Stimulated activated naive CD8-positive, alpha-beta T cell treated with anti-CD3 and anti-CD28 coated beads, Interleukin-15, amount 100 ng/mL, for 72 hours (primary cell): ENCODE measurements at places on chromosomes 1 and 21.

- DNase-seq: no peak
Measured at GRCh38 chr1:95067568-95067967, 5.2 kb downstream of the ALG14 start.

GRCh38 chr1:45370575-45370974 lies 30.3 kb upstream of the MUTYH start:
- no peak for DNase-seq

DNA sequence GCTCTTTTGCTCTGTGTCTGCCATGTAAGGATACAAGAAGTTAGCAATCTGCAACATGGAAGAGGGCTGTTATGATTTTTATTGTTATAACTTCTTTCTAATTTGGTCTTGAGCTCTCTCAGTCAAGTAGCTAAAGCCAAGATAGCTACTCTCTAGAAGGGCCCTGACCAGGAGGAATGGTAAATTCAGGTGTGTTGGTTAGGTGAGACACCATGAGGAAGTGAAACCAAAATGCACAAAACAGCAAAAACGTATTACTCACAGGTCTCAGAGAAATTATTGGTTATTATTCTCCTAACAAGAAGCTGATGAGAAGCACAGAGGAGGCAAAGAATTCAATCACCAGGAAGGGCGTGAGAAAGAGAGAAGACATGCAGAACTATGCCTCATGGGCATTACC lies 51.8 kb upstream of the INSL5 start:
- DNase-seq: no peak

DNA sequence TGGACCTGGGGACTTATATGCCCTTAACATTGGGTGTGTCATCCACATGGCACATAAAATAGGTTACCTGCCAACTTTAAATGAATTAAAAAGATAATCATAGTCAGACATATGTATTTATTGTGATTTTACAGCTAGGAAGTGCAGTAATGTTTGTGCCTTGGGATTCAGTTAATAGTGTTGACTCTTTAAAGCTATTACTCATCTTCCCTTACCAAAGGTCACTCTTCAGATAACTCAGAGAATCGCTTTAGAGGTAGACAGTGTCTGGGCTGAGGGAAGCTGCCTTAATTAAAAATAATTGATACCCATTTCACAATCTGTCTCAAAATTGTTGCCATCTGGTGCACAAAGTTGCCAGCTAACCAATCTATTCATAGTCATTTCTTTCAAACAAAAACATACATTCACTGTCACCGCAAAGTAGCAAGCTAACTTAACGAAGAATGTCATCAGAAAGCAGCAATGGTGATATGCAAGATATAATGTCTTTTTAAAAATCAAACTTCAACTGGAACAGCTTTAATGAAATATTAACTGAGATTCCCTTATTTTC lies 3.0 kb upstream of the KRTAP15-1 start:
- DNase-seq: no peak

- DNase-seq: no peak
Measured at GRCh38 chr1:145993618-145994390, 2.6 kb downstream of the TXNIP start.

- no peak for DNase-seq
Measured at GRCh38 chr1:147052143-147052542, 114.0 kb downstream of the NBPF12 start.

- DNase-seq: no peak
Measured at GRCh38 chr1:62232871-62233278, 38.2 kb downstream of the L1TD1 start.

DNA sequence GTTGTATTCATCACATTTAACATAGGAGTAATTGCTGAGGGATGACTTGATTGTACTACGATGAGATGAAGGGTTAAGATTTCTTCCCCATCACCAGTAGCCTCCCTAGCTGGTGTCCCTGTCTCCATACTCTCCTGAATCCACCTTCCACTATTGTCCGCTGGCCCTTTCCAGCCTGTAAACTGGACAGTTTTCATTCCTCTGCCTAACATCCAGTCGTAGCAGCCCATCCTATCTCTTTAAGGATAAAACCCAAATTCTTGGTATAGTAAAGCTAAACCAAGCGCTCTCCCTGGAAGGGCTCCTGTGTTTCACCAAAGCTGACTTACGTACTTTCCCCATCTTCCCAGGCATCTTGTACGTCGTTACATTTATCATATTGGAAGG lies 670 bp downstream of the COX20 start:
- no peak for DNase-seq

- DNase-seq: no peak
Measured at GRCh38 chr1:220884109-220884980, 5.1 kb downstream of the HLX start.
